Common myeloid progenitor, CD34-positive (primary cell): ENCODE measurements at places on chromosomes 13 and 19.

DNA sequence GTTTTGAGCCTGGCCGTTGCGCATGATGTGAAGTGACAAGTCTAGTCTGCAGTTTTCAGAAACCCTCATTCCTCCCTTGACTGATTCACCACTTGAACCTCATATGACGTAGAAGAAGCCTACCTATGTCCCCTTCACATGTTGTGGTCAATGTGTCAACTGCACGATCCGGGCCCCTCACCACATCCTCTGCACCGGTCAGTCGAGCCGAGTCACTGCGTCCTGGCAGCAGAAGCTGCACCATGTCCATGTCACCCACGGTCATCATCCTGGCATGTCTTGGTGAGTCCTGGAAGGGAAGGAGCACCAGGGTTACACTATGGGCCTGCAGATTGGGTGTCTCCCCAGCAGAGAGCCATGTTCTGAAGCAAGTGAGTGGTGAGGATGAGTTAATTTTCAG lies at the start of gene KIR2DL4:
TSS of gene KIR2DL4 (plus strand) at position 201 of the 400 bp plus-strand sequence. CDS start at position 243, 42 bp downstream.
- no peak for DNase-seq

GRCh38 chr13:31437975-31438374 lies 238.2 kb downstream of the B3GLCT start:
- no peak for DNase-seq

DNA sequence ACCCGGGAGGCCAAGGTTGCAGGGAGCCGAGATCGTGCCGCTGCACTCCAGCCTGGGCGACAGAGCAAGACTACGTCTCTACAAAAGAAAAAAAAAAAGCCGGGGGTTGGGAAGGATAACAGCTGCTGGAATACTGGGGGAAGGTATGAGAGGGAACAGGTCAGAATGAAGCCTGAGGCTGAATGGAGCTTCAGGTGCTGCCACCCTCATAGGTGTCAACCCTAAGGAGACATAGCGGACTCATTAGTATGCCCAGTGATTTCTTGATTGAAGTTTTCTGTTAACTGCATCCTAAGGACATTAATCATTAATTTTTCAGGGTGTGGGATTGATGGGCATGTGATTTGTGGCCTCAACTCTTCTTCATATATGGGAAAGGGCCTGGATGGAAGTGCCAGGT lies 6.0 kb downstream of the SMARCA4 start:
- DNase-seq = no peak

GRCh38 chr13:36212789-36213188 lies 1.6 kb downstream of the SOHLH2 start:
- DNase-seq = no peak

- no peak for DNase-seq
These were observed 70.5 kb downstream of the ZNF568 start for GRCh38 chr19:36986601-36987000.
